Activated naive CD4-positive, alpha-beta T cell treated with anti-CD3 and anti-CD28 coated beads, Interleukin-2, amount 50 U/mL, for 72 hours (primary cell): ENCODE measurements at places on chromosomes 2 and 18.

- DNase-seq, result no peak
Observed at GRCh38 chr2:236040600-236041328, 127.4 kb downstream of the GBX2 start.

DNA sequence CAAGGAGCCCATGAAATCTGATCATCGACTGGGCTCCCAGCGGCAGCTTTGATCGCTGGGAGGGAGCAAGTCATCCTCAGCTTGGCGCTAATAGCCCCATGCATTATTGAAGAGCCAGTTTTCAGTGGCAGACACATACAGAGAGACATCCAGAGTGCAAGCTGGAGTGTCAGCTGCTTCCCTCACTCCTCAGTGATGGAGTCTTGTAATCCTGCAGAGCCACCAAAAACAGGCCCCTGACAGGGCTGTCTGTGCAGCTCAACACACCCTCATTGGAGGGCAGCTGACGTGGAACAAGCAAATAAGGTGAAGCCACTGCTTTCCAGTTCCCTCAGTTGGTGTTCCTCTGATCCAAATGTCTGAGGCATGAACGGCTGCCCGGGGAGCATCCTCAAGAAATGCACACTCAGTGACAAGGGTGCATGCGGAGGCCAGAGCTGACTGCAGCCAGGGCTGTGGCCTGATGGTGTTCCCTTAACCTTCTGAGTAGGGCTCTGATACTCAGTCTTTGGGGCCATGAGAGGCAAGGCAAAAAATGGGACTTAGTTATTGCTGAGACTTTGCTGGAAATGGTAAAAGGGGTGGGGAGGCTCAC is 97.4 kb downstream of the RHOB start:
- DNase-seq, result no peak

- DNase-seq, result no peak
Observed at GRCh38 chr2:102181919-102182635, 4.7 kb upstream of the IL1RL2 start.

DNA sequence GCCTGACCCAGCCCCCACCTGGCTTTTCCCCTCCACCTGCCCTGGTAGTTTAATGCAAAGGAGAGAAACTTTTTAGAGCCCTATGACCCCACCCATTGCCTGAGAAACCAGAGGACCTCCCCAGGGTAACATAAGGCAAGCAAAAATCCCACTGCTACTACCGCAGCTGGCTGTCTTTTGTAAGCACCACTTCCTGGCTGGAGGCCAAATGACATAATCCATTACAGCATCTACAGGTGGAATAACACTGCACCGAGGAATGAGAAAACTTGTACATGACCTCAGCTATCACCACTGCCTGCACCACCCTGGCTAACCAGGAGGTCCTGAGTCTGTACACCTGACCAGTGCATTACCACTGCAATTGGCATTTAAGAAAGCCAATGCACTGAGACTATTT is 149.6 kb upstream of the GALNT5 start:
- no peak for DNase-seq

DNA sequence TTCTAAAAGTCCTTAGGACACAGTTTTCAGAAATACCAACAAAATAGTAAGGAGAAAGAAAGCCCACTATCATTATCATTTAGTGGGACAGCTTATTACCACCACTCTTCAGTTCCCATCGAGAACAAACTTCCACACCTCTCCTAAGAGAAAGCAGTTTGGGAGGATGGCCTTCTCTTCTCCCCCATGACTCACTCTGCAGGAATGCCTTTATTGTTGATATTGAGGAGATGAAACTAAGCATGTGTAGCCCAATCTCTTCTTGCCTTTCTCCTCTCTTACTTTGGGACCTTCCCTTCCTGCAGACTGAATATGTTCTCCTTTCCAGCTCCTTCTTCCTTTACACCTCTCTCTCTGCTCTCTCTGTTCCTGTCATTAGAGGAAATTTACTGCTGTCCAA is 30.0 kb upstream of the ERMN start:
- DNase-seq, result no peak

DNA sequence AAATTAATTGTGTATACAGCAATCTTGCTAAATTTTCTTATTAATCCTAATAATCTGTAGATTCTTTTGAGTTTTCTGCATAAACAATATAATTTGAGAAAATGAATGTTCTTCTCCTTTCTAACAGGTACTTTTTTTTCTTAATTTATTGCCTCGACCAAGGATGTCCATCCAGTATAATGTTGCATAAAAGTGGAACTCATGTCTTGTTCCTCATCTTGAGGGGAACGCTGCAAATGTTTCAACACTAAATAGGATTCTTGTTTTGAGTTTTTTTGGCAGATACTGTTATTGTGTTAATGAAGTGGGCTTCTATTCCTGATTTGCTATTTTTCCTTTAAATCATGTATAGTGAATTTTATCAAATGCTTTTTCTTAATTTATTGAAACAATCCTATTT is 244.4 kb upstream of the REV1 start:
- no peak for DNase-seq

GRCh38 chr2:160411167-160411566 is 82.4 kb downstream of the RBMS1 start:
- DNase-seq, result no peak

GRCh38 chr18:9737006-9737405 is 28.9 kb downstream of the RAB31 start:
- DNase-seq, result no peak

- no peak for DNase-seq
Observed at GRCh38 chr18:55139836-55140235, 180.6 kb upstream of the CCDC68 start.

DNA sequence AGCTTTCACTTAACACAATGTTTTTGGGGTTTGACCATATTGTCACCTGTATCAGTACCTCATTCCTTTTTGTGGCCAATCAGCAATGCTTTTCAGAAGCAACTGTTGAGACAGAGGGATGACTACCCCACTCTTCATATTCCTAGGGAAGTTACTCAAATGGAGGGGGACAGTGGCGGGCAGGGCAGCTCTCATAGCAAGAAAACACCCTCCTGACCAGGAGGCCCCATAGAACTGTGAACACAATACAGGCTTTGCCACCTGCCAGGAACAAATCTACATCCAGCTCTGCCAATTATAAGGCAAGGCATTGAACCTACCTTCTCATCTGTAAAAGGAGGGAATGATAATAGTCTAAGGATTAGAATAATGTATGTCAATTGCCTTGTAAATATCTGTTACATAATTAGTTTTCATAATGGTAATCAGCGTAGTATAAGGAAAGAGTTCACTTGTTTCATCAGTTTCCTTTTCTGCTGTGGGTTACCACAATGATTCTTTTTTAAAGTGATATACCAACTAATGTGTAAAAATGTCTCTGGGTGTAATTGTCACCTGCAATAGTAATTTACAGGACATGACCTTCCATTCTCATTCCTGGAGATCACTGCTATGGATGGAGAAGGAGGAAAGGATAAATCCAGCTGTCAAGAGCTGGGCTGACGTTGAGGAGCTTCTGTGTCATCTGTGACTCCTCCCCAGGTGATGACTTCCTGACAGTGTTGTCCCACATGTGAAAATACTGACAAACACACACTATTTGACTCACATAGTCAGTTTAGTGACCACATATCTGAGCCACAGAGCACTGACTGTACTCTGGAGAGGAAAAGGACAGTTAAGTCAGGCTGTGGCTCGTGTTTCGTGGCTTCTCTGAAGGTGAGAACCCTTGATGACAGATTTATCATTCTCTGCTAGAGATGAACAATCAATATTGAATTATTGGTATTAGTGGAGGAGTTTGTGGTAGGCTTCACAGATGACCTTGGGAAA is 13.5 kb downstream of the ALPK2 start:
- DNase-seq, result peak; percentile 69

DNA sequence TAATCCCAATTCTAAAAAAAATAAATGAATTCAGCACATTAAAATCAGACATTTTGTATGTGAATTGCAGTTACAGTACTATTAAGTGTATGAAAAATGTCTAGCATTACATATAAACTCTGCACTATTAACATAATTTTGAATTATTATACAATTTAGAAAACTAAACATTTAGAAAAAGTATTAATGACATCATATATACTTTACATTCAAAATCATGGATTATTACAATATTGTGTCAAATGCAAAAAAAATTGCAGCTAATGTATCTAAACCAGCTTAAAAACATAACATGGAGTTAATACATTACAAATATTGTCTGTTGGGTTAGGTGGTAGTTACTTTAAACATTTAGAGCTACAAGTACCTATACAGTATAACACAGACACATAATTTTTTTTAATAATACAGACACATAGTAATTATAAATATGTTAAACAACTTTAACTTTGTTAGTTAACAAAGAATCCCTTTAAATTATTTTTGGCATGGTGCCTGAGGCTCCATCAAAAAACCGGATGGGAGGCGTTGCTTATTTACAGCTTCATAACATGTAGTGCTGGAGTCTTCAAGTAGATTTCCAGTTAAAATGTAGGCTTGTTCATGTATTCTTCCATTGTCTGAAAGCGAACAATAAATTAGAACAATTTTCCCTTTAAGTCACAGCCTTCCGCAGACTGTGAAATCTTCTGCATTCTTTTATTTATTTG is 79.1 kb downstream of the AP1S3 start:
- DNase-seq, result no peak

DNA sequence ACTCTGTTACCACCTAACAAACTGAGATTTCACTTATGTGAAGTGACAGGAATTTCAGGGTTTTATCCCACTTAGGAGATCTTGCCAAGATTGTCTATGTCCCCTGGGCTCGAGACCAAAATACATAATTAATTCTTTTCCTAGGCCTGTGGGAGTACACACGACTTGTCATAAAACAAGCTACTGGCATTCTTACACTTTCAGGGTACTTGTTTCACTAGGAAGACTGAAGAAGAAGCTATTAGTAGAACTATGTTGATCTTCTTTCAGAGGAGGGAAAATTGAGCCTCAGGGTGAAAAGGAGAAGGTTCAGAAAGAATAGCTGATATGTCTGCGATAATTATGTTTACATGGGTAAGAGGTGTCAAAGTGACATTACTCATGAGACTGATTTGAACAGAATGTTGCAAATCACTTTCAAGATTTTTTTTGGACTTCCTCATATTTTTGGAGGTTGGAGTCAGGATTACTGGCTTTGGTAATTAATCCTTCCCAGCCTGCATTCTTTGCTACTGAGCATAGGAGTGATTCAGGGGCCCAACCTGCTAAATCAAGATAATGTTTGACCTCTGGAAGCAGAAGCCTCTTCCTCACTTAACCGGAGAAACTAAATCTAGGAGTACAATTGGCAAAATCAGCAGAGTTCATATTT is 240.0 kb upstream of the NT5C1B start:
- no peak for DNase-seq

DNA sequence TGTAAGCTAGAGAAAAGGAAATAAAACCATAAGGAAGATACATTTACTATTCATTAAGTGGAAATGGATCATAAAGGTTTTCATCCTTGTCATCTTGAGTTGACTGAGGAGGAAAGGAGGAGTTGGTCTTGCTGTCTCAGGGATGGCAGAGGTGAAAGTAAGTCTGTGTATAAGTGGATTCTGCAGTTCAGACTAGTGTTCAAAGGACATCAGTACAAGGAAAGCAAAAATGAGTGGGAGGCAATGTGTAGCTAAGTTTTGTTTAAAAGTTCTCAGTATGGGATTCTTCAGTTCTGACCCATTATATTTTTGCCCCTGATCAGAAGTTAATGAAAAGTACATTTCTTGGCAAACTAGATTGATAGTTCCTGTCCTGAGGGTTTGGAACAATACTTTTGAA is 18.9 kb downstream of the SLC20A1 start:
- no peak for DNase-seq

DNA sequence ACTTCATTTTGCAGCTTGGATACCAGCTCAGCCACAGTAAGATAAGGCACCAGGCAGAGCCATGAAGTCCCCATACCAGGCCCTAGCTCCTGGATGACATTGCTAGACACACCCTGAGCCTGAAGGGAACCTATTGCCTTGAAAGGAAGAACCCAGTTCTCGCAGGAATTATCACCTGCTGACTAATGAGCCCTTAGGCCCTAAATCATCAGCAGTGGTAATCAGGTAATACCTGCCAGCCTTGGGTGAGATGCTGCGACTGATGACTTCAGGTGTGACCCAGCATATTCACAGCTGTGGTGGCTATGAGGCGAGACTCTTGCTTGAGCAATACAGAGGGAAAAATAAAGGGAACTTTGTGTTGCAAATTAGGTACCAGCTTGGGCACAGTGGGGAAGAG is 24.9 kb downstream of the CLK1 start:
- no peak for DNase-seq

DNA sequence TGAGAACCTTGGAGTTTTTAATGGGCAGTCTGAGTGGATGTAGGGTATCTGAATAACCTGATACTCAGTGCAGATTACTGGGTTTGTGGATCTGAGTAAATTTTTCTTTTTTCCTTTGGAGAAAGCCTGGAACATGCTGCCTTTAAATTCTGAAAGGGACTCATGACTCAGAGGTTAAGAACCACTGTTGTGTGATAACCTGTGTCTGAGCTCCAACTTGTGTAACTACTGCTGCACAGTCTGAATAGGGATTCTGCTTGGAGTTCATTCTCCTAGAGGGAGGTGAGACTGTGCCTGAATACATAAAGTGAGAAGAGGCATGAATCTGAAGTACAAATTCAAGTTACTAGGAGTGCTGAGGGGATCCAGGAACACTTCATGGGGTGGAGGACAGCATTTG is 36.2 kb downstream of the KDM3A start:
- no peak for DNase-seq

- no peak for DNase-seq
Observed at GRCh38 chr2:39289609-39290008, 45.8 kb upstream of the CDKL4 start.

GRCh38 chr18:79178113-79178531 is 108.9 kb downstream of the ATP9B start:
- DNase-seq, result no peak

DNA sequence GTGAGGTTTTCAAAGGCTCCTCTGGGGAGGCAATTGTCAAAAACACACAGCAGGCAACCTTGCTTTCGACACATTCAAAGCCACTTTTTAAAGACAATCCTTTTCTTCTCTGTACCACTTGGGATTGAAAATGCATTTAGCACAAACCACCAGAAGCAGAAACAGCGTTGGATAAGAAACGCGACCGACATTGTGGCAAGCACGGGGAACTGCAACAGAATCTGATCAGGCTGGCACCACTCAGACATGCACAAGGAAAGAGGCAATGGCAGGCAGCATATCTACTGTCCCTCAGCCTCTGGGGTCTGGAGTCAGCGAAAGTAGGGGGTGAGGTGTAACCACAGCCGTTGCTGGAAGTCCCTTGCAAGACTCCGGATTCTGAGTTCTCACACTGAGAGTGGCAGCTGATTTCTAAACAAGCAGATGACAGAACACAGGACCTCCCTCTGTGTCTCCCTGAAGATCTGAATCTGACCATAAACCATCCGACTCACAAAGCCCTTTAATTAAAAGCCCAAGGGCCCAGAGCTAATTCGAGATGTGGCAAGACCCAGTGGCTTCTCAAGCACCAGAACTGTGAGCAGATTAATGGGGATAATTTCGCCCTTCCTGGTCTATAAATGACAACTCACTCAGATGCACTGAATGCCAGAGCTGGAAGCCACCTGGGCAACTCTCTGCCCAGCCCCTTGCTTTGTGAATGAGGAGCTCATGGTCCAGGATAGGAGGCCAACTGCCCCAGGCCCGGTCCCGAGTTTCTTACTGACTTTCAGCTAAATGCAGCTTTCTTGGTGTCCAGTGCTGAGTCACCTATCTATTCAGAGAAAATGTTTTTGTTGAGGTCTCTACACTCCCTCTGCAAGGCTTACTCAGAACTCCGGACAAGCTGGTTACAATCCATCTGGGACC is 29.6 kb downstream of the CYRIA start:
- no peak for DNase-seq
